Breast epithelium (tissue), 4 donors: ENCODE measurements at places on chromosomes 12 and 14. TPM values are rescaled to one million over a fixed set of nuclear protein-coding genes. Genes with fewer than 3 reads are reported as not detected.

The ACAD10 gene
- 18.7 TPM for total RNA-seq

The CD163 gene
- 848 TPM for total RNA-seq

The VWF gene
- total RNA-seq = 117 TPM

- H3K27me3 ChIP-seq = no peaks in the 10 kb centered on the region
- H3K36me3 ChIP-seq = no peaks in the 10 kb centered on the region
- H3K4me3 ChIP-seq = no peak overlapping the region
- no peak for DNase-seq
- peak overlapping the region; percentile 6 for H3K27ac ChIP-seq
Measured at GRCh38 chr12:89245090-89245489, 107.2 kb downstream of the DUSP6 start.

- no peak overlapping the region for H3K27ac ChIP-seq
- H3K4me3 ChIP-seq = no peak overlapping the region
- no peaks in the 10 kb centered on the region for H3K4me1 ChIP-seq
- no peaks in the 10 kb centered on the region for H3K36me3 ChIP-seq
- DNase-seq = no peak
- H3K27me3 ChIP-seq = no peaks in the 10 kb centered on the region
Measured at GRCh38 chr12:94445662-94446061, 14.0 kb downstream of the CEP83 start.

DNA sequence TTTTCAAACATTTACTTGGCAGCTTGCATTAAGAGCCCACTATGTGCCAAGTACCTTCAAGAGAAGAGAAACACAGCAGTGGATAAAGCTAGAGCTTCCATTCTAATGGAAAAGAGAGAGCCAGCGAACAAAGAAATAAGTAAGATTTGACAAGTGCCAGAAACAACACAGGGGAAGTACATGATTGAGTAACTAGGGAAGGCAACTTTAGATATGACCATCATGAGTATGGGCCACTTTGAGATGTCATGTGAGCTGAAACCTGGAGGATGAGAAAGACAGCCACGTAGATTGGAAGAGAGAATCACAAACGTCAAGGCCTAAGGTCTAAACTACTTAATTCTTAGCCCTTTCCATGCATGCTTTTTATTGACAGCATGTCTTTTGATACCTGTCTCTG lies 121.4 kb downstream of the ITPR2 start:
- no peak for DNase-seq
- no peaks in the 10 kb centered on the region for H3K36me3 ChIP-seq
- no peaks in the 10 kb centered on the region for H3K27me3 ChIP-seq
- H3K27ac ChIP-seq = no peak overlapping the region
